ENCODE measurements at places on chromosomes 2 and 18.

- DNase-seq, result no peak
Observed at GRCh38 chr2:52340171-52340570, 1308.2 kb upstream of the NRXN1 start.

GRCh38 chr18:74493689-74494088, 2.5 kb upstream of the CNDP2 start:
- peak; percentile 18 for DNase-seq

- no peak for DNase-seq
Observed at GRCh38 chr2:44779793-44780192, 161.7 kb upstream of the SIX3 start.

DNA sequence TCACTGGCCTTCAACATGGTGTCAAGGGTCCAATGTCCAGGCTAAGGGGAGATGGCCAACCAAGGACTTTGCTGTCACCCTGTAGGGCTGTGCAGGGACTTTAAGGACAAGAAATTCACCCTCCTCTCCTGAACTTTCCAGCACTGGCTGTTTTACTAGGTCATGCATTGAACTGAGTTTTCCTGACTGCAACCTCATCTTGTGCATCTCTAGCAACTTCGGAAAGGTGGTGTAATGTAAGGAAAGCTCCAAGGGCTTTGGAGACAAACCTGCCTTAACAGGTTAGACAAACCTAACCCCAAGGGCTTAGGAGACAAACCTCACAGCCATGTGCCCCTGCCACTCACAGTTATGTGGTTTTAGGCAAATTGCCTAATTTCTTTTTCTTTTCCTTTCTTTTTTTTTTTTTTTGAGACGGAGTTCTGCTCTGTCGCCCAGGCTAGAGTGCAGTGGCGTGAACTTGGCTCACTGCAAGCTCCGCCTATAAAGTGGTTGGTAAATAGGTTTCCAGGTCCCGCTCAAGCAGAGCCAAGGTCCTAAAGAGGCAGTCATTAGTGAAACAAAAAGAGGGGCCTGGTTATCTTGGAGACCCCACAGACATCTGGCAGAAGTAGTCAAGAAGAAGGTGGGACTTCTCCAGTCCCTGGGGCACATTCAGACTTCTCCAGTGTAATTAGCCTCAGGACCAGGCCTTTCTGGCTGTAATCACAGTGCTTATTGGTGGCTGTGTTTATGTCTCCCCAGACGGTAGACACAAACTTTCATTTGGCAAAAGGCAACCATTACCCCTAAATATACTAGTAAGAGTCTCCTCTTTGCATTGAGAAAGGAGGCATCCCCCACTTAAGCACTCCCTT, 37.6 kb upstream of the PMAIP1 start:
- DNase-seq, result no peak

- DNase-seq, result no peak
Observed at GRCh38 chr2:10080536-10081304, 509 bp upstream of the CYS1 start.

GRCh38 chr2:62744603-62745002, 39.1 kb downstream of the EHBP1 start:
- DNase-seq, result no peak

DNA sequence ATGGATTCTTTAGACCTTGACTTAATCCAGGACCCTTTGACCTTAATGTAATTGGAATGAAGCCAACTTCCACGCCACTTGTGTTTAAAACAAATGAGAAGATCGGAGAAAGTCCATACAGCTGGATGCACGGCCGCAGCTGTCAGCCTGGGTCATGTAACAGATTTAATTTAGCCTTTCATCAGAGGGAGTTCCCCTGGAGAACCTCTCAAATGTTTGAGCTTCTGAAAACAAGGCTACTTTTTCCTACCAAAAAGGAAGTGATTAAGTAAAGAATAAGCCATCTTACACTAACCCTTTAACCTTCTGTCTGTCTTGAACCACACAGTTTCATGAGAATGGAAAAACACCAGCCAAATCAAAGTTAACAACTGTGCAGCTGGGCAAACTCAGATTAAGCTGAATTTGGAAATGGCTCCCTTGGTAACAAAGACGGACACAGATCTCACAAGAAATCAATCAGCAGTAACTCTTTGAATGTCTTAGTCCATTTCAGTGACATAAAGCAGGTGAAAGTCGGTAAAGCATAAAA, 103.6 kb downstream of the DOCK10 start:
- no peak for DNase-seq

DNA sequence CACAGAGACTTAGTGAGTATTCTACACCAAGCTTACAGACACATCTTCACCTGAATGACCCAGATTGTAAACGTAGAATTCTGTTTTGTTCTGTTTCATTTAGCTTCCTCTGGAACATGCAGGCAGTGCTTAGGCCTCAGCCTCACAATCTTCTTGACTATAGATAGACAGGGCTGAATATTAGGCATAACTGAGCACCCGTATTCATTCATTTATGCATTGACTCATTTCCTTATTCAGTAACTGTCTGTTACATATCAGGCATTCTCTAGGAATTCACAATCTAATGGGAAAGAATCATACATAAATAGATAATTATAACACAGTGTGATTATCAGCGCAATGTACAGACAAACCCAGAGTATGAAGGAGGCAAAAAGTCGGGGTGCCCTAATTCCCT, 124.9 kb upstream of the ETAA1 start:
- no peak for DNase-seq

DNA sequence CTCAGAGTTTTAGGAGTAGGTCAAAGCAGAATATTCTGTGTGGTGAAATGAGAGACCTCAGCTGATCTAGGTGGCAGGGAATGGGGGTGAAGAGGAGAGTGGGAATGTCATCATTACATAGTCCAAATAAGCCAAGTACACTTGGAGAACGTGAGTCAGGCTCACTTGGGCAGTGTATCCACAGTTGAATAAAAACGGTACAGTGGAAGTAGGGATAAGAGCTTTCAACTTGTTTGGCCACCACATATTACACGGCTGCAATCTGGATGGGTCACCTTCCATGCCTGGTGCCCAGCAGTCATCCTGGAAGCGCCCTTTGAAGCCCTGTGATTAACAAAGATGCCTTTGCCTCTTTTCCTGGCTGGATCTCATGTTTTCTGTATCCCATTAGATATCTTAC, 28.6 kb downstream of the MIB1 start:
- DNase-seq, result no peak

GRCh38 chr2:197239434-197239833, 71.1 kb downstream of the ANKRD44 start:
- no peak for DNase-seq

DNA sequence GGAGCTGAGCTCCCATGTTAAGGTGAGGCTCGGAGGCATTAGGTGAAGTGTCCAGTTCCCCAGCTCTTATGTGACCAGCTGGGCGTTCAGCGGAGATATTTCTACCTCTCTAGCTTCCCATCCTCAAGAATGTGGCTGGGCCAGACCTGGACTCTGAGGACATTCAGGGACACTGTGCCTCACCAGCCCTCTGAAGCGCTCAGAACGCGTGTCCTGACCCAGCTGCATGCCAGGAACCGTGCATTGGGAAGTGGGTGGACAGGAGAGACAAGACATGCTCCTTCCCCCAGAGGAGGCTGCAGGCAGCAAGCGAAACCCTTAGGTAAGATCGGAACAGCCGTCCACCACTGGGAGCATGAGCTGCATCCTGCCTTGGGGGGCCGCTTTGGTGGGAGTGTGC, 38.0 kb upstream of the GPAT2 start:
- no peak for DNase-seq

- DNase-seq, result no peak
Observed at GRCh38 chr2:222284466-222284865, 14.3 kb downstream of the PAX3 start.

- DNase-seq, result no peak
Observed at GRCh38 chr2:197215748-197216360, 94.7 kb downstream of the ANKRD44 start.

- no peak for DNase-seq
Observed at GRCh38 chr2:133837441-133838094, 269.3 kb upstream of the NCKAP5 start.

DNA sequence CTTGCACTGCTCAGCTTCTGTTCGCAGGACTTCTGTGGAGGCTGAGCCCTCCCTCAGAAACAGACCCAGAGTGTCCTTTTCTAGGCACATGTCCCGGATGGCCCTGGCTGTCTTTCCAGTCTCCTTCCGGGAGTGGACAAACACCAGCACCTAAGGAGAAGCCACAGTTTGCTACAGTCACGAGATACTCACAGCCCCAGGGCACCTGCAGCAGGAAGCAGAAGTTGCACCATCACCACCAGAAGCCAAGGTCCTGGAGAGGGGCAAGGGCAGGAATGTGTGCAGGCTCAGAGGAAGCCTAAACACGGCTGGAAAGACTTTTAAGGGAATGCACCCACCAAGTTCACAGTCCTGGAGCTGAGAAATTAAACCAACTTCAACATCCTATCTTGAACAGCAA, 13.6 kb downstream of the SNRNP200 start:
- no peak for DNase-seq

GRCh38 chr2:237207646-237208045, 122.0 kb downstream of the COPS8 start:
- no peak for DNase-seq

- DNase-seq, result peak; percentile 22
Observed at GRCh38 chr2:74554820-74555531, 456 bp downstream of the DOK1 start.

GRCh38 chr2:74756356-74756890, 77.5 kb upstream of the HK2 start:
- no peak for DNase-seq

GRCh38 chr2:160565099-160565845, 71.7 kb upstream of the RBMS1 start:
- DNase-seq, result no peak

DNA sequence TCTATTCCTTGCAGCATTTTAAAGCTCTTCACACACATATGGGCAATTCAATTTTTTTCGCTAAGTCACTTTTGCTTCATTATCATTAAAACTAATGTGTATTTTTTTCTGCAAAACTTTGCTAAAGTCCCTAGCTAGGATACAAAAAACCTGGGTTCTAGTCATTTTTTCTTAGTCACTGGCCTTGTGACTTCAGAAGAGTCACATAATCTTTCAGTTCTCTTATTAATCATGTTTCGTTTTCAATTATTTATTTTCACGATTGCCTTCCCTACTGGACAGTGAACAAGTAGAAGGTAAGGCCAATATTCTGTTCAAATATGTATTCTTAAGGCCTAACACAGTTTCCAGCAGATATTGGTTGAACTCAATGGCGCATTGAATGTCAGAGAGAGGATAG, 60.9 kb upstream of the CYRIA start:
- DNase-seq, result no peak

DNA sequence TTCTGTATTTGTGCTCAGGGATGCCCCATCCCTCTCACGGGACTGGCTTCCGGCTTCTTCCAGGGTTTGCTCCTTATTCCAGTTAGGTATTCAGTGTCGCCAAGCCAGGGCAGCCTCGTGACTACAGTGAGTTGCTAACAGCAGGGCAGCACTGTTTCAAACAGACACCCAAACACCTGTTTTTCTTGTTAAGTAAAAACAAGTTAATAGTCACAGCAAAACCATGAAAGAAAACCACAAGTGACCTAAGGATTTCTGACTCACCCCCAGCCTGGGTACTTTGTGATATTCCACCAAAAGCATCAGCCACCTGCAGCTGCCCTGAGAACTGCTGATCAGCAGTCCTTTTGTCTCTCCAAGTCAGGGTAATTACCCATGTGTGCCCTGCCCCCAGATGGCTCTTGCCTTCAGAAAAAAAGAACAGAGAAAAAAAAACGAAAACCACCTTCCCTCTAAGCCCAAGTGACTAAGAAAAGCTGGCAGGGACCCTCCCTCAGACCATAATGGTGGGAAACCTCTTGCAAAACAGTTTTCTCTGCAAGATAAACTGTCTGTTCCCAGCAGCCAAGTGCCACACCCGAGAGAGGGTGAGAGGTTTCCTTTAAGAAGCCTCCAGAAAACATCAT, 178.2 kb downstream of the ANAPC1 start:
- no peak for DNase-seq

GRCh38 chr2:64989126-64989981, at the start of gene SLC1A4:
Gene SLC1A4 (plus strand): TSS chr2:64989399. CDS start chr2:64989644, 245 bp downstream.
- peak; percentile 55 for DNase-seq

- DNase-seq, result no peak
Observed at GRCh38 chr18:74249181-74249968, 42.4 kb downstream of the CYB5A start.

DNA sequence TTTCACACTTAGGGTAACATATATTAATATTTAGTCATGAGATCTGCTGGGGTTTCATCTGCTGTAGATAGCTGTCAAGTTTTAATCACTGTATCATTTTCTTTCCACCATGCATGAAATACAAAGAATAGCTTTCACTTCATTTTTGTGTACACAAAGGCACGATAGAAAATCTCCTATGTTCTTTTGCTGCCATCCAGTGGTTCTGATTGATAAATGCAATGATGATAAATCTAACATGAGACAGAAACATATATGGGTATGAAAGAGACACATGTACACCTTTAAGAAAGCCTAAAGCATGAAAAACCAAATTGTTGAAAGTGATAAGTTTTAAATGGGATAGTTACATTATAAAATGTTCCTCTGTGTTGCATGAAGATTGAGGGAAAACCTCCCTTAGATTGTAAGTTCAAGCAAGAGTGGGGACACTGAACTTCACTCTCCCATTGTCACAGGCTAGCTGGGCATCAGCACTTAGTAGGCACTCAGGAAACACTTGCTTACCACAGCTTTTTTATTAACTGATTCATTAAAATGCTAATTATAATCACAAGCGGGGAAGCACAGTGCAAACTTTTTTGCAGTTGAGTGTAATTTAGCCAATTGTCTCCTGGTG, 31.2 kb downstream of the C1D start:
- DNase-seq, result no peak

GRCh38 chr2:67965246-67965645, 97.6 kb downstream of the C1D start:
- no peak for DNase-seq

DNA sequence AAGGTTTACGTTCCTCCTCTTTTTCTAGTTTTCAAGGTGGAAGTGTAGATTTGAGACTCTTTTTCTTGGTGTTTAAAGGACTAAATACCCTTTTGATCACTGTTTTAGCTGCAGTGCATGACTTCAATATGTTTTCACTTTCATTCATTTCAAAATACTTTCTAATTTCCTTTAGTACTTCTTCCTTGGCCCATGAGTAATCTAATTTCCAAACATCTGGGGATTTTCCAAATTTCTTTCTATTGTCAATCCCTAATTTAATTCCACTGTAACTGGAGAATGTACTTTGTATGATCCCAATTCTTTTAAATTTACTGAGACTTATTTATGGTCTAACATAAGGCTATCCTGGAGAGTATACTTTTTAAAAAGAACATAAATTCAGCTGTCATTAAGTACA, 3.8 kb upstream of the RHBDD1 start:
- no peak for DNase-seq

- DNase-seq, result no peak
Observed at GRCh38 chr2:71832844-71833243, 314.8 kb downstream of the CYP26B1 start.

- DNase-seq, result no peak
Observed at GRCh38 chr2:201984800-201985525, 48.7 kb upstream of the FZD7 start.

Data from activated T-helper 1 cell treated with anti-CD3 and anti-CD28 coated beads, Interleukin-2, amount 50 U/mL, for 16 hours (primary cell).